ENCODE measurements at places on chromosomes 6 and 20.

DNA sequence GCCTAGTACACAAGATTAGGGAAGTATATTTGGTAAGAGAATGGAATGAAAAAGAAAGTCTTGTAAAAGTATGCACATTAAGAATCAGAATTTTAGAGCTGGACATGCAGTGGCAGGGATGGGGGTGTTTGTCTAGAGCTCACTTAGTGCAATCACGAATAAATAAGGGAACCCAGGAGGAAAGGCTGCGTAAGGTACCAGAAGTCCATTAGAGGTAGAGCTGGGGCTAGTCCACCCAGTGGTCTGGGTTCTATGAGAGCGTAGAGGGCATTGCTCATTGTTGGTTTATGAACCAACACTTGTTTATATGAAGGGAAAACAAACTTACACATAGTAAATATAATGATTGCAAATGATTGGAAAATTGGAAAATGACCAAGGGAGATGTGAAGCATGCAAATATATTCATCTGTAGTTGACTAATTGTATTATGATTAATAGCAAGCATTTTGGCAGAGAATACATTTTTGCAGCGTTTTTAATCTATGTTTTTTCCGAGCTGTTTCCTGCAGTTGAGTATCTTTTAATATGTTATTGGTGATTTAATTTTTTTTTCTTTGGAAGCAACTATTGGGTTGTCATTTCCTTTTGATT, 3.2 kb downstream of the CDC40 start:
- DNase-seq, result no peak

DNA sequence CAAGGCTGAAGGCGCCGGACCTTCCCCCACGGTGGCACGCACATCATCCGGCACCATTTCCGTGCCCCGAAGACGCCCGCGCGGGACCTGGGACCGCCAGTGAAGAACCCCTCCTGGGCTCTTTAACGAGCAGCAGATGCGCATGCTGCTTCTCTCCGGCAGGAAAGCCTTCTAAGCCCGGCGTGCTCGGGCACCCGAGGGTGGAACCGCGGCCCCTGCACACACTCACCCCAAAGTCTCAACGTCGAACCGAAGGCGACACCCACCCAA, 240 bp downstream of the FOXQ1 start:
- DNase-seq, result no peak

DNA sequence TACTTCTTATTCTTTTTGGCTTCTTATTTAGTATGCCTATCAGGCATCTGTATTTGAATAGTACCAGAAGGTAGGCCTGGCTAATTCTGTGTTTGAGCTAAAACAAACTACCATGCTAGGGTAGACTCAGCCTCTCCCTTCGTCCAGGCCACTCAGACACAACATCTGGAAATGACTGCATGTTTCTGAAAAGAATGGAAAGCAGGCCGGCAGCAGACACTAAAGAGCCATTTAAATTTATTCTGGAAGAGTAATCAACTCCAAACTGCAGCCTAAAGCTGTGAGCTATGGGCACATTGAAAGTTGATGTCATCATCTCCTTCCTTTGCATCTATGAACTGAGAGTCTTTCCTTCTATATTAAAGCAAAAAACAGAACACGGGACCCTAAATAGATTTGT, 70.9 kb upstream of the SAMD5 start:
- DNase-seq, result no peak

- no peak for DNase-seq
Measured at GRCh38 chr20:63070301-63070625, 63.5 kb upstream of the BHLHE23 start.

GRCh38 chr6:20169786-20170185, 42.5 kb downstream of the MBOAT1 start:
- DNase-seq, result no peak

GRCh38 chr20:37579106-37579505, 51.4 kb upstream of the BLCAP start:
- DNase-seq, result no peak

GRCh38 chr20:62232194-62232593, 6.1 kb upstream of the OSBPL2 start:
- DNase-seq, result no peak

- no peak for DNase-seq
Measured at GRCh38 chr6:7919871-7920270, 9.3 kb upstream of the TXNDC5 start.

DNA sequence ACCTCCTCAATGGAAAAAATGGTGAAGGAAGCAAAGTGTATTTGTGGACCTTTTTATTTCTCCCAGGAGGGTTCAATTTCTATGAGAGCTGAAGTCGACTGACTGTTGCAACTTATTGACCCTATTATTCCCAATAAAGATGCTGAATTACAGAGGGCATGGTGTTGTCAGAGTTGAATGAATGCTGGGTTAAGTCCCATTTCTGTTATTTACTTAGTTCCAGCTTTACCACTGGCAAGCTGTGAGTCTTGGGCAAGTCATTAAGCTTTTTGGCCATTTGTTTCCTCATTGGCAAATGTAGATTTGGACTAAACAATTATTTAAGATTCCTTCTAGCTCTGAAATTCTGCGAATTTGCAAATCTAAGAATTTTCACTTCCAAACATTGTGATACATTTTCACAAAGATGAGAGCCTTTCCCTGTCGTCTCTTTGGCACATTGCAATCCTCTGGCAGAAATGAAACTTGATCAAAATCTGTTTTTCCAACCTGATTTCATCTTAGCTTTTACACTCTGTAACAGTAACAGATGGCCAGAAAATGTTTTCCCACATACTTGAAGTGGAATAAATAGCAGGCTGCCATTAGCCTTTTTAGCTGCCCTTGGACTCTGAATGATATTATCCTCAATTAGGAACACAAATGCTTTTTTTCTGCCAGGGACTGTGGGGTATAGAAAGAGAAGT, 21.3 kb downstream of the BLTP3A start:
- DNase-seq, result no peak

DNA sequence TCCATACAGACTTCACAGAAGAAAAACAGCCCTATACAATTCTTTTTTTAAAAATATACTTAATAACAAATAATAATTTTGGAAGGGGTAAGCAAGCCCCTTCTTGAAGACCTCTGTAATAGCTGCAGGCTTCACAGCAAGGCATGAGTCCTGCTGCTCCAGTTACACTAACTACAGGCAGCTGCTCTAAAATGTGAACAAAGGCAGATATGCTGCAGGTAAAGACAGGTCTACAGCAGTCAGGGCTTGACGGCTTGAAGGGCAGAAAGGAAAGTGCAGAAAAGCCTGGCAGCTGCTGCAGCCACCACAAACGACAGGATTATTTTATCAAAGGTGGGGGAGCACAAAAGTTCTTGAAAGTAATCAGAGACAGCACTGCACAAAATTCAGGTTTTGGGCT, 11.3 kb downstream of the FAXC start:
- no peak for DNase-seq

DNA sequence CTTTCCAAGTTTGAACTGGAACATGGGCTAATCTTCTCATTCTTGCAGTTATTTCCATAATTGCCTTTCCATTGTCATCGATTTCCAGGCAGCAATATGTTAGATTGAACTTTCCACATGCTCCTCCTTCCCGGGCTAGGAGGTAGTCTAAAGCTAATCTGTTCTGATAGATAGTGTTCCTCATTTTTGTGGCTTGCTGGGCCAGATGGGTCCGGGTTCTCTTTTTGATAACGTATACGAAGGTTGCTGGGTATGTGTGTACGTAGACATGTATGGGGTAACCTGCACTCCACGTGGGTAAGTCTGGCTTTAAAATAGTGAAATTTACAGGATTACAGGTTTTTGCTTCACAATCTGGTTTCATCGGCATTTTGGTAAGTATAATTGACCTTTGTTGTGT, 14.0 kb upstream of the GMPR start:
- no peak for DNase-seq

GRCh38 chr6:52424513-52424912, 4.4 kb downstream of the EFHC1 start:
- no peak for DNase-seq

GRCh38 chr20:17627101-17627955, 54.7 kb downstream of the RRBP1 start:
- no peak for DNase-seq

GRCh38 chr6:157514659-157515496, 133.9 kb downstream of the ZDHHC14 start:
- DNase-seq, result no peak

DNA sequence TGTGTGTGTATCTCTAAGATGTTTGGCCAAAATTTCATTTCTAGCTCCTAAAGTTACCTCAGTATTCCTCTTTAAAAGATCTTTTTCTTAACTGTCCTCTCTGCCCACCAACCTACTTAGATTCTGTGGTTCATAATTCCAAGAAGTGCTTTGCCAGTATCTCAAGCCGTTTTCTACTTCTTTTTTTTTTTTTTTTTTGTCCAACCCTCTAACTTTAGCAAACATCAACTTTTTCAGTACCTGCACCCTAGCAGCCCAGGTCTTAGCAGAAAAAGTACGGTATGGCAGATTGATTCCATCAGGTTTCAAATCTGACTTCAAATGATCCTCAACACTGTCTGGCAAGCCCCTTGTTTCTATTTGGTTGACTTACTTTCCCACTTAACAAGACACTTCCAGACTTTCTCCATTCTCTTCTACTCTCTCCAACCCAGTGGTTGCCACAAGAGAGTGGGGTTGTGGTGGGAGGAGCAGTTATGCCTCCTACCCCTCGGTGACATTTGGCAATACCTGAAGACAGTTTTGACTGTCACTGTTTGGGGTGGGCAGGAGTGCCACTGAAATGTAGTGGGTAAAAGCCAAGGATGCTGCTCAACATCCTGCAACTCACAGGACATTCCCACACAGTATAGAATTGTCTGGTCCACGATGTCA, 10.8 kb upstream of the MAN1A1 start:
- no peak for DNase-seq

DNA sequence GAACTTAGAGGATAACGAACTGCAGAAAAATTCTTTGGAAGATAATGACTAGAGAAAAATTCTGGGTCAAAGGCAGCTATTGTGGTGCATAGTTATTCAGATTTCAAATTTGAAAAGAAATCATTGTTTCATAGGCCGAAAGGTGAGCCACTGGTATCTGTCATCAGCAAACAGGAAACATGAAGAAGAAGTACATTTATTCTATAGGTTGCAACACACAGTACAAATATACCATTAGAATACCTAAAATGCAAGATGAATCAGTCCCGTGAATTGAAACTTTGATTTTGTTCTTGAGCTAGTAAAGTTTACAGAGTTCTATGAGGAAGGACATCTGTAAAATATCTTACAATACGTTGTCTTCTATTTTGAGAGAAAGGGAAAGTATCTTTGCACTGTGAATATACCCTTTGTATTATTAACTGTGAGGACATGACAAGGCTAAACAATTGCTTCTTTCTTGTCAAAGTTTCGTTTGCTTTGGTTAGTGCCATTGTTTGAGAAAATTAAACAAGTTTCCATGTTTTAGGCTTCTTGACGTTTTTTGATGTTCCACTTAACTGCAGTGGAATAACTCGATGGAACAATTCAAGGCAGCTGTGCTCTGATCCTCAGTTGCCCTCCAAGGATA, 84.7 kb downstream of the HDGFL1 start:
- no peak for DNase-seq

DNA sequence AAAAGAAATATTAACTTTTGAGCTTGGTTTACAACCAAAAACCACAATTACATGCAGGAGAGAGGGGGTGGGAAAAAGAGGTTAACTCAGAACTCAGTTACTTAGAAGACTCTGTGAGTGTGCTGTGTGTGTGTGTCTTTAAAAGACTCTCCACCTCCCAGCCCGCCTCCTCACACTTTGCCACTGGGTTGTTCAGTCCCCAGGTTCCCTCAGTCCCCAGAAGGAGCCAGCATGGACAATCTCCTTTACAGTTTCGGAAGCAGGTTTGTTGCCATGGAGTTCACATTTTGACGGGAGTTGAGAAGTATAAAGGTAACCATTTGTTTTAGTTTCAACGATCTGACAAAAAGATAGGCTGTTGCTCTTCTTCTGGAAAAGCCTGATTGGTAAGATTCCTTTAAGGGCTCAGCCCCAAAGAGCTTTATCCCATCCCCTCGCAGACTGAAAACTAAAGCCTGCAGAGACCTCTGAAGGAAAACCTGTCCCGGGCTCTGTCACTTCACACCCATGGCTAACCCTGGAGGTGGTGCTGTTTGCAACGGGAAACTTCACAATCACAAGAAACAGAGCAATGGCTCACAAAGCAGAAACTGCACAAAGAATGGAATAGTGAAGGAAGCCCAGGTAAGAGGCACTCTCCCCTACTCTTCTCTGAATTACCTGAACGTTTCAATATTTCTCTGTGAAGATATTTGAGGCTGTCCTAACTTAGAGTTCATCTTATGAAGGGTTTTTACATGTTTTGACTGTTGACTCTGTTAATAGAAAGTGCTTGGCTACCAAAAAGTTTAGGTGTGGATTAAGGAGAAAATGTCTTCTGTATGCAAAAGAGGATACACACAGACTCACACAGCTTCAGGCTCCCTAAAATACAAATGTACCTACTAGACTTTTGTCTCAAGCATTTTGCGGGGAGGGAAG, at the start of gene SPTLC3:
TSS of gene SPTLC3 (plus strand) at position 212 of the 921 bp plus-strand sequence. CDS start at position 508, 296 bp downstream.
- DNase-seq, result no peak

GRCh38 chr6:138769102-138769676, 4.4 kb upstream of the CCDC28A start:
- DNase-seq, result no peak

- DNase-seq, result no peak
Measured at GRCh38 chr20:45433316-45433715, 17.4 kb downstream of the PIGT start.

All from activated naive CD4-positive, alpha-beta T cell treated with anti-CD3 and anti-CD28 coated beads, Interleukin-2, amount 50 U/mL, for 72 hours (primary cell).